Globus pallidus (tissue), 1 donor: ENCODE measurements at places on chromosomes 11 and 22.

DNA sequence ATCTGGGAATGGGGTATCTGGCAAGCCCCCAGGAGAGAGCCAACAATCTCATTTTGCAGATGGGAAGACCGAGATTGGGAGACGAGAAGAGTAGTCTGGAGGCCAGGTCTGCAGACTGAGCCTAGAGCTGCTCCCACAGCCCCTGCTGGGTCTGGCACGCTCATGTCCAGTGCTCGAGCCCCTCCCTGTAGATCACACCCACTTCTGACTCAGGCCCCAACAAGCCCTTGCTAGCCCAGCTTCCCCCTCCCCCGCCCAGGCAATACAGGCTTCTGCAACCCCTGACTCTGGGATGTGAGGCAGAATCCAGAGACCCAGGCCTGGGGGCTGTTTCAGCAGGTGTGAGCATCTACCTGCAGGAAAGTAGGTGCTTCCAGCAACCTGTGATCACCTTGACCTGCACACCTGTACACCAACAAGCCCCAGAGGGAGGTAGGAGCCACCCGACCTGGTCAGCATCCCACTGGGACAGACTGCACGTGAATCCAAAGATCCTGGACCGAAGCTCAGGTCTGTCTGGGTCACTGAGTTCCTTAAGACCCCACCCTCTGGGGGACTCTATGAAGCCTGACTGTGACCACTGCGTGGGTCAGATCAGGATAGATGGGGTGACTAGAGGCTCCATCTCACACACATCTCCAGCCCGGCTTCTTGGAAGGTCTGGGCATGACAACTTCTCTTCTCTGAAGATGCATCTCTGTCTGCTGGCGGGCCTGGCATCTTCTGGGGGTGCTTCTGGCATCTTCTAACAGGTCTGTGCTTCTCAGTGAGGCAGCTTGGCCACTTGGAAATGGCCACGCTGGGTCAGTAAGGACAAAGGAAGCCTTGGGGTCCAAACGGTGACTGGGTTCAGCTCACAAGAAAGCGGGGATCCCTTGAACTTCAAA, 29.3 kb downstream of the LINC01488 start:
- DNase-seq, result no peak

GRCh38 chr11:121023848-121024751, at the start of gene TBCEL:
Gene TBCEL, plus strand, starts transcription at chr11:121024102. Its CDS starts 21,589 bp downstream, at chr11:121045691.
- DNase-seq, result peak; percentile 83

GRCh38 chr11:17506314-17506713, 29.7 kb upstream of the ABCC8 start:
- no peak for DNase-seq

GRCh38 chr11:75734491-75735180, 17.0 kb downstream of the MOGAT2 start:
- DNase-seq, result no peak

DNA sequence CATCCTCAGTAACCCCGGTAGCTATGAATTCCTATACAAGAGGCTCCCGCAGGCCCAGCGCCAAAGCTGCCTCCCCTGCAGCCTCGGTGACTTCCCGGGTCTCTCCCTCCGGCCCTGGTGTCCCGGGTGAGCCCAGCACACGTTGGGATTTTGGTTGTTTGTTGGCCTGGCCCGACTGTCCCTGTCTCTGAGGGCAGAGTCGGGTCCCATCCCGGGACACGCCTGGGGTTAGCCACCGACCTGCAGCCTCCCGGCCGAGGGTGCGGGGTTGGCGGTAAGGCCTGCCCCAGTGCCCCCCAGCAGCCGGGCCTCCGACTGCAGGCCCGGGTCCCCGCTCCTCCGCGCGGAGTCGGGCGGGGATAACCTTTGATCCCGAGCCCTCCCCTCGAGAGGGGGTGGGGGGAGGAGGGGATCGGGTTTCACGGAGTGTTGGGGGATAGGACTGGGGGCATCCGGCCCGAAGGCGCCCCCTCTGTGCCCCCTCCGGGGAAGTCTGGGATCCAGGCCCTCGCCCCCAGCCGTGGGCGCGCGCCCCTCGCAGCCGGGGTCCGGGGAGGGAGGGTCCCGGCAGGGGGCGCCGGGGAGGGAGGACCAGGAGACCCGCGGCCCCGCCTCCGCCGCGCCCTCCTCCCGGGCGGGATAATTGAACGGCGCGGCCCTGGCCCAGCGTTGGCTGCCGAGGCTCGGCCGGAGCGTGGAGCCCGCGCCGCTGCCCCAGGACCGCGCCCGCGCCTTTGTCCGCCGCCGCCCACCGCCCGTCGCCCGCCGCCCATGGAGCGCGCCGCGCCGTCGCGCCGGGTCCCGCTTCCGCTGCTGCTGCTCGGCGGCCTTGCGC, at the start of gene FBLN1:
FBLN1 (plus strand) TSS at position 669 of the 835 bp plus-strand sequence; CDS start at position 772, 103 bp downstream.
- no peak for DNase-seq

- no peak for DNase-seq
Observed at GRCh38 chr11:104594228-104594958, 303.9 kb downstream of the CASP12 start.
